Activated T-helper 1 cell treated with anti-CD3 and anti-CD28 coated beads, Interleukin-2, amount 50 U/mL, for 16 hours (primary cell): ENCODE measurements at places on chromosomes 12 and 14.

DNA sequence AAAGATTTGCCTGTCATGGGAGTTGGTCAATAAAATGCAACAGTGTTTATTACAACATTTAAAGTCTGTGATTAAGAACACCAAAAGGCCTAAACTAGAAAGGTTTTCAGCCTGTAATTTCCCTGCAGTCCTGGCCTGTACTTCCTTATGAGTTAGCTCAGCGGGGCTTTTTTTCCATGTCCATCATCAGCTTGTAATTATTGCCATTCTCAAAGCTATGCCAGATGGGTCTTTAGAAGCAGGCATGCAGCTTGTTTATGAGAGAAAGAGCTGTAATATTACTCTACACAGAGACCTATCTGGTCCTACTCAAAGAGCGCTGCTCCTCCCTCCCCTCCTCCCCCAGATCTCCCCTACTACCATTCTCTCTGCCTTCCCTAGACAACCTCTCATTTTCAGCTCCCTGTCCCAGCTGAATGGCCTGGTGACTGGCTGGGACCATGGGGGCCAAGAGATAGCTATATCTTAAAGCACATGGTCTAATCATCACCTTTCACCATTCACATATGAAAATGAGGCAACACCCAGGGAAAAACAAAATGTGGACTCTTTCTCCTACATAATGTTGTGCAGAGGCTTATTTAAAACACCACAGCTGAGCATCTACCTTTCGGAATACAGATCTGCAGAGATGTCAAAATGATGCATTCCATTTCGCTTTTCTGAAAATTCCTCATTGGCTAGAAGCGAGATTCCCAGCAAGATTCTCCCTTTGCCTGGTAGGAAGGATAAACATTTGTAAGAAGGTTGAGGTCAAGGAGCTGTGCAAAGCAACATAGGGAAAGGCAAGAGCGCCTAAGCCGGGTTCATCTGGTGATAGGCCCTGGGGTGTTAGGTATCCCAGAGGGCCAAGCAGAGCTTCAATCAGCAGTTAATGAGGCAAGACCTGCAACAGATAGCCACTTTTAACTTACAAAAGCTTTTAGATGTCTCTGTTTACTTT is 209.7 kb upstream of the CDKN3 start:
- DNase-seq = no peak

DNA sequence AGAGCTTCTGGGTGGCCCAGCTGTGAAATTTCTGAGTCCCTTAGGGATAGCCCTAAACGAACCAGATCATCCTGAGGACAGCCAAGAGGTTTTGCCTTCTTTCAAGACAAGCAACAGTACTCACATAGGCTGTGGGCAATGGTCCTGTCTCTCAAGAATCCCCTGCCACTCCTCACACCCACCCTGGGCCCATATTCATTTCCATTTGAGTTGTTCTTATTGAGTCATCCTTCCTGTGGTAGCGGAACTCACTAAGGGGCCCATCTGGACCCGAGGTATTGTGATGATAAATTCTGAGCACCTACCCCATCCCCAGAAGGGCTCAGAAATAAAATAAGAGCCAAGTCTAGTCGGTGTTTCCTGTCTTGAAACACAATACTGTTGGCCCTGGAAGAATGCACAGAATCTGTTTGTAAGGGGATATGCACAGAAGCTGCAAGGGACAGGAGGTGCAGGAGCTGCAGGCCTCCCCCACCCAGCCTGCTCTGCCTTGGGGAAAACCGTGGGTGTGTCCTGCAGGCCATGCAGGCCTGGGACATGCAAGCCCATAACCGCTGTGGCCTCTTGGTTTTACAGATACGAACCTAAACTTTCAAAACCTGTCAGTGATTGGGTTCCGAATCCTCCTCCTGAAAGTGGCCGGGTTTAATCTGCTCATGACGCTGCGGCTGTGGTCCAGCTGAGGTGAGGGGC is 38.9 kb downstream of the DAD1 start:
- DNase-seq = peak; percentile 53

- no peak for DNase-seq
These were observed 60.9 kb upstream of the FBRSL1 start for GRCh38 chr12:132428936-132429601.

- DNase-seq = no peak
These were observed 1189.0 kb upstream of the FLRT2 start for GRCh38 chr14:84340938-84341337.

DNA sequence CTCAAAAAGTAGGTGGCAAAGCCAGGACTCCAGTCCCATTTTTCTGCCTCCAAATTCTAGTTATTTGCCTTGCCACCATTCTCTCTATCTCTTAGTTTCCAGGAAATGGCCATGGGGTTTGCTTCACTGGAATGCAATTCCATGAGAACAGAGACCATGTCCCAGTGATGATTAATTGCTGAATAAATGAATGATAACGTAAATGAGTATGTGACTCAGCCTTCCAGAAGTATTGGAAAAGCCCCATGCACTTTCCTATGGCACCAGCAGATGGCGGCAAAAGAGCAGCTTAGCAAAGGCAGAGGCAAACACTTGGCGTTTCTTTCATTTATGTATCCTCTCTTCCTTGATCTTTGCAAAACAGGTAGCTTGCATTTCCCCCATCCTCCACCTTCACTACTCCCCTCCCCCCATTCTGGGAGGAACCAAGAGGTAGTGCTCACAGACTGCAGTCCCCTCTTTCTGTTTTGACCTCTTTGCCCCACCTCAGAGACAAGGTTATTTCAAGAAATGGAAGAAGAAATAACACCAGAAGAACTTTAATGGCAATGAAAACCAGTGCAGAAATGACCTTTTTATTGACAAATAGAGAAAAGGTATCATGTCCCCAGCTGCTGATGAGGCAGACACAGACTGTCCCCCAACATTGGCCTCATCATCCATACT is 21.3 kb downstream of the TBX3 start:
- peak; percentile 17 for DNase-seq

DNA sequence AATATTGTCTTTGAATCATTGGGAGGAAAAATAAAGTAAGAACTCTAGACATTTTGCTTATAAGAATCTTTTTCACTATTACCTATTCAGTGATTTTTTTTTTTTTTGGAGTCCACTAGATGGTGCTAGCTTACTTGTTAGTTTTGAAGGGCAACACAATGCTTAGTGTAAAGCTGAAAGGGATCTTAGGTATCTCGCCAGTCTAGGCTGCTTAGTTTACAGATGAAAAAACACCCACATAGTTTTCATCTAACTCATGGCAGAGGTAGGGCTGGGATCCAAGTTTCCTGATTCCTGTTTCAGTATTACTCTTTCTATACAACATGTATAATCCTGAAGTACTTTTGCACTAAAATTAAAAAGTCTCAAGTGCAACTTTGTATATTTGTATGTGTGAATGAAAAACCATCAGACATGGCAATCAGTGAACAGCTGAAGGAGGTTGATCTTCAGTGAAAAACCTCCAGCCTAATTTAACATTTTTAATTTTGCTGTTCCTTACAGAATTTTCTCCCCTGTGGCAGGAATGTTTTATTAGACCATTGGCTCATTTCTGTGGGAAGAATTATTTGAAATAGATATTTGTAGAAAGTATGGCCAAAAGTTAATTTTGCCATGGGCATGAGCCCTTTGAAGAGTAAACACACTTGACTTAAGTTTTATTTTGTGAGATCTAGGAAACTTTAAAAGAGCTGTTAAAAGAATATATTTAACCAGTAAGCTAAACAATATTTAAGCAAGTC is 40.7 kb downstream of the LRRIQ1 start:
- DNase-seq = no peak

- no peak for DNase-seq
These were observed 93.6 kb downstream of the ARF6 start for GRCh38 chr14:49986343-49987014.

DNA sequence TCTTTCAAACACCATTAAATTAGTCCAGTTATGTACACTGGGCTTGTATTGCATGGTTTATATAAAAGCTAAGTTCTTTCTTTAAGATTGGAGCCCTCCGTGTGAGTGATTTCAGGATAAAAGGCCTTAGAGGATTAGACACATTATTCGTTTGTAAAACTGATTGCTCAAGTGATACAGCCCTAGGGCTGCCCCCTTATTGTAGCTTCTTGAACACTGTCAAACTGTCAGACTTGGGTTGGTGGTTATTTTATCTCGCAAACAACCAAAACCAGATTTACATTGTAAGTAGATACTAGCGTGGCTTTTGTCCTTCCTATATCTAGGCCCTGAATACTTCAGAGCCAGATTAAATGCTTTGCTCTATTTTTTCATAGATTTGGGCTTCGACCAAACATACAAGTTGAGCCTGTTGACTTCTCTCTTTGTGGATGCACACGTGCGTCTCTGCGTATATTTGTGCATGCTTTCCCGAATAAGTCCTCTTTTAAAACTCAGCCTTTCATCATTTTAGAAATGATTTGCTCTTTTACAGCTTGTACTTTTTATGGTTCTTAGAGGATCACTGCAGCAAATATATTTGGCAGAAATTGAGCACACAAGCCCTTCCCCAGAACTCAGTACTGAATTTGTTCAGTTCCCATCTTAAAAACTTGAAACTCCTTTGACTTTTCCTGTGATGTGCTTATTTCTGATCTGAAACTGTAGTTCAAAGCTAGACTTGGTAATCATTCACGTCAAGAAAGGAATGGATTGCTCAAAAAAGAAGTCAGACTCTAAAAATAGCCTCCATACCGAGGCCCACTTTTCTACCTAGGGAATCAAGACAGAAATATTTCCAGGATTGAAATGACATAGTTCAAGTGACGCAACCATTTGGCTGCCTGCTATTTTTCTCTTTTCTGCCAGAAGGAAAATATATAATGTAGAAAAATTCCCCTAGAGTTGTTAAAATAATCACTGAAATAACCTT is 129.5 kb downstream of the ETV6 start:
- DNase-seq = no peak
